ENCODE measurements at places on chromosomes 6 and 20. TPM values are rescaled to one million over a fixed set of nuclear protein-coding genes. Genes with fewer than 3 reads are reported as not detected.

- no peaks in the 10 kb centered on the region for H3K36me3 ChIP-seq
- H3K4me3 ChIP-seq = no peak overlapping the region
- no peak overlapping the region for H3K27ac ChIP-seq
- H3K27me3 ChIP-seq = no peaks in the 10 kb centered on the region
Measured at GRCh38 chr6:55003719-55004430, 157.3 kb downstream of the FAM83B start.

The GJA10 gene
- not detected for total RNA-seq

The OTOR gene
- total RNA-seq = not detected

The FNDC11 gene
- 0.55 TPM for total RNA-seq

- H3K4me1 ChIP-seq = no peaks in the 10 kb centered on the region
- H3K27me3 ChIP-seq = no peaks in the 10 kb centered on the region
- H3K27ac ChIP-seq = no peak overlapping the region
- H3K4me3 ChIP-seq = no peak overlapping the region
- DNase-seq = no peak
- no peaks in the 10 kb centered on the region for H3K36me3 ChIP-seq
Measured at GRCh38 chr6:154370545-154370944, 13.9 kb upstream of the IPCEF1 start.

DNA sequence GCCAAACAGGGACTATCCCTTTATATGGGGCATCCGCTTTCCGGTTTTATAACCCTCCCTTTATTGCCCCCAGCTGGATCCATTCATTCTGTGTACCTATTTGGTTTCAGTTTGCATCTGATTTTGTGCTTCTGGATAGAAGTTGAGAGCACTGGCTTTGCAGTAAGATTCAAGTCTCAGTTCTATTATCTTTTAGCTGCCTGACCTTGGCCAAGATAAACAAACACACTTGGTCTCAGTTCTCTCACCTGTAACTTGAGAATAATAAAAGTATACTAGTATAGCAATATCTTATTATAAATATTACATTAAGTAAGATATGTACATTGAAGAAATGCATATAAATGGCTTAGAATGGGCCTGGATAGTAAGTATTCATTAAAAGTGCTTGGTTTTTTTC, 182.4 kb upstream of the TSHZ2 start:
- no peak for DNase-seq
- no peak overlapping the region for H3K27ac ChIP-seq
- H3K36me3 ChIP-seq = no peaks in the 10 kb centered on the region
- H3K4me1 ChIP-seq = no peaks in the 10 kb centered on the region

DNA sequence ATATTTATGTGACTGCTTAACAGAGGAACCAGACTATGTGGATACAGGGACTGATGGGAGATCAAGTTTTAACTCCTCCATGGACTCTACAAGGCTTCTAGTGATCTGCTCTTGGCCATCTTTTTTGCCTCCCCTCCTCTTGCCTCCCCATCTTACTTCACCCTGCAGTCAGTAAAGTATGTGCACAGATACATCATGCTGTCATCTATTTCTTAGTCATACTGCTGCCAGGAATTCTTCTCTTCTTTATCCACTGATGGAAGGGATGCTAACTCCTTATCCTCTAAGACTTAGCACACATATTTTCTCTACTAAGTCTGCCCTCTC, 27.6 kb upstream of the FAM83C start:
- peaks cover 59% of the 10 kb centered on the region for H3K4me1 ChIP-seq
- peak overlapping the region; percentile 69 for H3K27ac ChIP-seq
- H3K27me3 ChIP-seq = no peaks in the 10 kb centered on the region
- H3K4me3 ChIP-seq = no peak overlapping the region

The GNAS-AS1 gene
- 0.33 TPM for total RNA-seq

- no peaks in the 10 kb centered on the region for H3K4me1 ChIP-seq
- no peak overlapping the region for H3K27ac ChIP-seq
- no peaks in the 10 kb centered on the region for H3K36me3 ChIP-seq
- H3K4me3 ChIP-seq = no peak overlapping the region
Measured at GRCh38 chr6:11356404-11357155, 124.1 kb upstream of the NEDD9 start.

DNA sequence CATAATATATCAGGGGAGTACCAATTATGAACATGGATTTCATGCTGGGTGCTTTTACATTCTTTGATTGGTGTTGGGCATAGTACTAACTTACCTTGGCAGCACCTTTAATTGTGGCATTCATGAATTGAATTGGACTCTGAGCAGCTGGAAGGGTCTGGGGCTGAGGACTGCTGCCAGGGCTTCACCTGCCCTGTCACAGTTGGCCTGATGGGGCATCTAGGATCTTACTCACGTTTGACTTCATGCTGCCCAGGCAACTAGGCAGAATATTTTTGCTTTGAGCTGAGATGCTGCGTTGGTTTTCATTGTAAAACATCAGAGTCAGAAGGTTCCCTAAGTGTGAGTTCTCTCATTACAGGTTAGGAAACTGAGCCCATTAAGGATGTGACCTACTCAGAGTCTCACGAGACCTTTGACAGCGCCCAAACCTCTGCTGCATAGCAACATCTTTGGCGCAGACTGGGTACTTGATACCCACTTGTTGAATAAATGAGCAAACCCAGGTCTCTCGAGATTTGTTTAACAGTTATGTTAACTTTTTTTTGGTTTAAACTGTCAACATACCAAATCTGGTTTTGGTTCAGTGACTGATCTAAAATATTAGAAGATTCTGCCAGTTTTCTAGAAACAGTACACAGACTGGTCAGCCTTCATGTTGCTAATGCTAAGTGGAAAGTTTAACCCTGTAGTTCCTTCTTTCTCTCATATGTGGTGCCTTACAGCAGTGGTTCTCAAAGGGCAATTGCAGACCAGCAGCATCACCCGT, 104.9 kb downstream of the TCP11 start:
- H3K4me3 ChIP-seq = no peak overlapping the region
- no peaks in the 10 kb centered on the region for H3K4me1 ChIP-seq
- no peaks in the 10 kb centered on the region for H3K27me3 ChIP-seq
- peak overlapping the region; percentile 95 for H3K27ac ChIP-seq

DNA sequence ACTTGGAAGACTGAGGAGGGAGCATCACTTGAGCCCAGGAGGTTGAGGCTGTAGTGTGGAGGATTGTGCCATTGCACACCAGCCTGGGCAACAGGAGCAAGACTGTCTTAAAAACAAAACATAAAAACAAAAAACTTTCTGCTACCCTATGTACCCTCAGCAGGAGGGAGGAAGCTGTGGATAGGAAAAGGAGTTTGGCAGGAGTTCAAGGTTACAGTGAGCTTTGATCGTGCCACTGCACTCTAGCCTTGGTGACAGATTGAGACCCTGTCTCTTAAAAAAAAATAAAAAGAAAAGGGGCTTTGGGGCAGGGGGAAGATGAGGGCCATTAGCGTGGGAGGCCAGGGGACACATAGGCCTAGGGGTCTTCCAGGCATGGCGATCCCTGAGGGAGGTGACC, 135.7 kb downstream of the DHX35 start:
- no peak overlapping the region for H3K27ac ChIP-seq
- H3K27me3 ChIP-seq = no peaks in the 10 kb centered on the region
- no peak for DNase-seq
- no peak overlapping the region for H3K4me3 ChIP-seq
- no peaks in the 10 kb centered on the region for H3K36me3 ChIP-seq

The MAS1 gene
- total RNA-seq = not detected

DNA sequence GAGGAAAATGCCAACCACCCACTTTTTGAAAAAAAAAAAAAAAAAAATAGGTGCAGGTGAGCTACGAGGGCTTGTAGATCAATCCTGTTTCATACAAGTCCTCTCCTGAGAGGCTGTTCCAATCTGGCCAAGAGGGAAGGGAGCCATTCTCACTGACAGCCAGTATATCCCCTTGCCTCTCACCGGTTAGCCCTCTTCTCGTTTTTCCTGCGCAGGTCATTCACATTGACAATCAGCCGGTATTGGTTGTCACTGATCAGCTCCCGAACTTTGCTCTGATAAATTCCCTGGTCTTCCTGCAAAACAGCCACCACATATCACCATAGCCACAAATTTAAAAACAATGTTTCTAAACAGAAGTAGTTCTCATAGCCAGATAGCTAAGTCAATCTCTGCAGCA, 1.4 kb downstream of the MCM3 start:
- peaks cover 21% of the 10 kb centered on the region for H3K36me3 ChIP-seq
- H3K4me1 ChIP-seq = peaks cover 11% of the 10 kb centered on the region
- no peaks in the 10 kb centered on the region for H3K27me3 ChIP-seq
- H3K27ac ChIP-seq = no peak overlapping the region
- H3K4me3 ChIP-seq = no peak overlapping the region

DNA sequence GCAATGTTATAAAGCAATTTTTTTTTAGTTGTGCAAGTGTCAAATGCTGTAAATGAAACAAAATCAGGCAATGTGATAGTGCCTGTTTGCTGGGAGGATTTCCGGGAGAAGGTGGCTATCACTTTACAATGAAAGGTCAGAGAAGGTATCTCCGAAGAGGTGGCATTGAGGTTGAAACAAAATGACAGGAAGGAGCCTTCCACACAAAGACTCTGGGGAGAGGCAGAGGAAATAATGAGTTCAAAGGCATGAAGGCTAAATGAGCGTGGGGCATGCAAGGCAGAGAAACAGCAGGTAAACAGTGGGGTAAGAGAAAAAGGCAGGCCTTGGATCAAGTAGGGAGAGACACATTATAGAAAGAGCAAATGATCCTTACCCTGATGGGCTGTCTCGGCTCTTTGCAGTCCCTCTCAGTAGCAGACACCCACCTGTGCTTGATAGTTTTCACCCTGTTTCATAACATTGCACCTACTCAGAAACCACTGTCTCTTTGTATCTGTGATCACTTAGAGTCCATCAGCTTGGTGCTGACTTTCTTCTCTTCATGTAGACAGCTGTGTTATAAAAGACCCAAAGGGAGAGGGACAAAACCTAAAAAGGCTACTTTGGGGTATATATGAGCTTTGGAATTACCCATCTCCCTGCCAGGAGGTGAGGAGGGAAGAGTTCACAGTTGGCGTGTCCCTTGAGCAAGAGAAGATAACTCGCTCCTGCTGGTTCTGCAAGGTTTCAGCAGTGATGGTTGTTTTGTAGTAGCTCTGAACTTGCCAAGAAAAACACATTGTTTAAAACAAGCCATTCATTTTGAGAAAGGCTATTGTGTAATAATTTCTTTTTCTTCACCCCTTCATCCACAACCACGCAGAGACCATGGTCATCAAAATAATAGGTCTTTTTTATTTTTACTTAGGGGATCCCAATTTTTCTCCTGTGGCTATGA, 22.3 kb downstream of the NRN1 start:
- H3K27me3 ChIP-seq = no peaks in the 10 kb centered on the region
- H3K36me3 ChIP-seq = no peaks in the 10 kb centered on the region
- H3K4me1 ChIP-seq = no peaks in the 10 kb centered on the region
- no peak overlapping the region for H3K27ac ChIP-seq

GRCh38 chr6:2935566-2936291, 32.6 kb upstream of the SERPINB9 start:
- no peaks in the 10 kb centered on the region for H3K27me3 ChIP-seq
- no peak overlapping the region for H3K4me3 ChIP-seq
- H3K36me3 ChIP-seq = no peaks in the 10 kb centered on the region
- DNase-seq = peak; percentile 61

The FLOT1 gene
- total RNA-seq = 160 TPM

The TNNC2 gene
- not detected for total RNA-seq

The CPXM1 gene
- 10.0 TPM for total RNA-seq
